CD4-positive, alpha-beta T cell (primary cell): ENCODE measurements at places on chromosomes 4 and X.
A peak's percentile ranks its signal among the peaks of the same experiment; 100 is the strongest.

DNA sequence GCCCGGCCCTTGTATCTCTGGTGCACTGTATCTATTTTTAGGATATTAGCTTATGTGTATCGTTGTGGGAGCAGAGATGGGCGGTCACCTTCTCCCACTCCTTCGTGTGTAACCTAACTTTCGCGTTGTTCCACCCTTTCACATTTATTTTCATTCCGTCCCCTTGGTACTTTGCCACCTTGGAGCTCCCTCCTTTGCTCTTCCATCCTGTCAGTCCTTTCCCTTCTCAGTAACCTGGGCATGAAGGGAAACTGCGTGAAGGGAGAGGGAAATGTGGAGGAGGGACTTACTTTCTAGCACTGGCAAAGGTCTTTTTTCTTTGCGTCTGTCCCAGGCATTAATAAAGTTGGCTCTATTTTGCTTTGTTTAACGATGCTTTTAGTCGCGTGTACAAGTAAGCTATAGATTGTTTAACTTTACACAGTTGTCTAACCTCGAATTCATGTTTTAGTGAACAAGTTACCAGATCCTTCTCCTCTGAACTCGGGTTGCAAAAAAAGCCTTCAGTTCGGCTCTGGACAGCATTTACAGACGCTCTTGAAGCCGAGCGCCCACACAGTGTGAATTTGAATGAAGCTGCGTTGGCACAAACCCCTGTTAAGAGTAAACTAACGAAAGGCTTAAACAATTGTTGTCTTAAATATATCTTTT, 3.9 kb downstream of the PCDH10 start:
- no peak for DNase-seq

- DNase-seq: no peak
These were observed 504.8 kb upstream of the BOD1L1 start for GRCh38 chr4:14132301-14132700.

DNA sequence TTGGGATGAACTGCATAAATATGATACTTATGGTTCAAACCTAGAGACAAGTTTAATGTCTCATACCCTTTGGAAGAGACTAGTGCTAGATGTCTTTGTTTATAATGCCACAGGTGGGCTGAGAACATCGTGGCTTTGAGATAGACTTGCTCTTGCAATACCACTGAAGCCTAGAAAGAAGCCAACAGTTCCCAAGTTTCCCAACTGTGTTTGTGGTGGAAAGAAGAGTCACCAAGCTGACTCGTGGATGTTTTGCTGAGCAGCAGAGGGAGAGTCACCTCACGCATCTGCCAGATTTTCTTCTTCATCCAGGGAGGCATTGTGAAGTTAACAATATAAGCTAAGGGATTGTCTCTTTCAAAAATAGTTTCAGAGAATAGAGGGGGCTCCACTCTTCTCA, 1076.2 kb downstream of the C4orf33 start:
- no peak for DNase-seq

GRCh38 chr4:137065311-137065710, 467.0 kb downstream of the PCDH18 start:
- no peak for DNase-seq

DNA sequence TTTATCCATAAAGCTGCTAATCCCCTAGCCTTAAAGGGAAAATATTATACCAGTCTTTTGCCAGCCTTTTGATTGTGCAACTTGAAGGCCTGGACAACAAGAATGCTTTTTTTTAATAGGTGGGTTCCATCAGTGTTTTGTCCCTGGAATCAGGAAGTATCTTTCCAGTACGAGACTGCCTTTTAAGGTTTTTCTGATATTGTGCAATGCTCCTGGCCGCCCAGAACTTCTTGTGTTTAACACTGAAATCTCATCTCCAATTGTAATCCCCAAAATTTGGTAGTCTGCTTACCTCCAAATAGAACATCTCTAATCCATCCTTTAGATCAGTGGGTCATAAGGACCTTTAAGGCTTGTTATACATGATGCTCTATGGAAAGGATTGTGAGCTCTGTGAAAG, 256.7 kb downstream of the NAF1 start:
- no peak for DNase-seq

DNA sequence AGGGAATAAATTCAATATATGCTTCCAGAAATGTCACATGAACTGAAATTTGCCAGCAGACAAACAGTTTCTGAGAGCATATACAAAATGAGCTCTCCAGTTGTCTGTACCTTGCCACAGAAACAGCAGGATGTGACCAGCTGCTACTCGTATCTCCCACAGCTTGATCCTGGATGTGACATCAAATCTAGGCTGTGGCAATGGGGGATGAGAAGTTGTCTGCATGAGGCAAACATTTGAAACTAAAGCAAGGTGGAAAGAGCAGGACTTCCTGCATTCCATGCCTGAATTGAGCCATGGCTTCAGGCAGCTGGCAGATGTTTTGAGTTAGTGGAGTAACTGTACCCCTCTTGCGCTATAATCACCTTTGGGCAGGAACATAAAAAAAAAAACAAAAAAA, 1724.0 kb downstream of the RPA4 start:
- DNase-seq: no peak

GRCh38 chr4:89055157-89056080, 1.6 kb downstream of the FAM13A start:
- no peak for DNase-seq

DNA sequence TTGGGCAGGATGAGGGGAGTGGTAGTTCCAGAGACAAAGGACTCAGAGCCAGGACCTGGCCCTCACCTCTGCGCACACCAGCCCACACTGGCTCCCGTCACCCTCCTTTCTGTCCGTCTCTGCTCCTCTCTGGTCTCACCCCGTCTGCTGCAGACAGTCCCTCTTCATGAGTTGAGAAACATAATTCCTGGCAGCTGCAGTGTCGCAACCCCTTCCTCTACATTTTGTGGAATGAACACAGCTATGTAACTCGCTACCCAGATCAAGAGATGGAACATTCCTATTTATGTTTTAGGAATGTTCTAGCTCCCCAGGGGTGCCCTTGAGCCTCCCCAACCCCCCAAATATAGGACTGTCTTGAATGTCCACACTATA, 59.3 kb downstream of the SHROOM2 start:
- no peak for DNase-seq

- no peak for DNase-seq
These were observed 203.0 kb upstream of the GEMIN8 start for GRCh38 chrX:14232688-14233087.

GRCh38 chrX:30806187-30806728, 82.8 kb downstream of the TAB3 start:
- DNase-seq: no peak

GRCh38 chr4:2930135-2930757, 33.0 kb downstream of the NOP14 start:
- DNase-seq: no peak

DNA sequence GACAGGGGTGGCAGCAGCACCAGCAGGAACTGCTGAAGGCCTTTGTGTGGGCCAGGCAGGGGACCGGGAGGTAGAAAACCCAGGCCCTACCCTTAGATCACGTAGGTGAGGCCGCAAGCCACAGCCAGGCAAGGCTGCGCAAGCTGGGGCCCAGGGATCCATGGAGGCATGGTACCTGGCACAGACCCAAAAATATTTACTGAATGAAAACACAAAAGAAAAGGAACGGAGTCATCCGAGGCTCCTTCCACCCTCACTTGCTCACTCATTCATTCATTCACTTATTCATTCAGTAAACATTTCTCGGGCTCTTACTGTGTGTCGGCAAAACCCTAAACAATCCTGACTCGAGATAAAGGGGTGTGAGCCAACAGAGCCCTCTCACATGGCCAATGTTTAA, 102.3 kb downstream of the BCOR start:
- DNase-seq: no peak

DNA sequence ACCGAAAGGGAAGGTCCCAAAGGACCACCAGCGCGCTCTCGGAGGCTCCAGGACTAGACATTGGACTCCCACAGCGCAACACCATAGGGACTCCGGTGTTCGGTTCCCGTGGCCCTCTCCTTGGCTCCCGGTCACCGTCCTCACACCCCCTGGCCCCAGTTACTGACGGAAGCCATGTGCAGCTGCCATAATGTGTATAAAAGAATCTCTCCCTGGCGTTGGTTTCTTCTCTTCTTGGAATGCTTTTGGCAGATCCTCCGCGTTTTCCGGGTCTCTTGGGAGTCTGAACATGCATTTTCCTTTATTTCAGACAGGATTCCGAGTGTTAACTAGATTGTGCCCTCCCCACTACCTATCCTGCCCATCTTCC, 69.8 kb downstream of the FBXO8 start:
- DNase-seq: no peak

GRCh38 chr4:54228056-54228527, 1.0 kb upstream of the PDGFRA start:
- peak; percentile 42 for DNase-seq

GRCh38 chr4:136805617-136806016, 726.7 kb downstream of the PCDH18 start:
- no peak for DNase-seq

DNA sequence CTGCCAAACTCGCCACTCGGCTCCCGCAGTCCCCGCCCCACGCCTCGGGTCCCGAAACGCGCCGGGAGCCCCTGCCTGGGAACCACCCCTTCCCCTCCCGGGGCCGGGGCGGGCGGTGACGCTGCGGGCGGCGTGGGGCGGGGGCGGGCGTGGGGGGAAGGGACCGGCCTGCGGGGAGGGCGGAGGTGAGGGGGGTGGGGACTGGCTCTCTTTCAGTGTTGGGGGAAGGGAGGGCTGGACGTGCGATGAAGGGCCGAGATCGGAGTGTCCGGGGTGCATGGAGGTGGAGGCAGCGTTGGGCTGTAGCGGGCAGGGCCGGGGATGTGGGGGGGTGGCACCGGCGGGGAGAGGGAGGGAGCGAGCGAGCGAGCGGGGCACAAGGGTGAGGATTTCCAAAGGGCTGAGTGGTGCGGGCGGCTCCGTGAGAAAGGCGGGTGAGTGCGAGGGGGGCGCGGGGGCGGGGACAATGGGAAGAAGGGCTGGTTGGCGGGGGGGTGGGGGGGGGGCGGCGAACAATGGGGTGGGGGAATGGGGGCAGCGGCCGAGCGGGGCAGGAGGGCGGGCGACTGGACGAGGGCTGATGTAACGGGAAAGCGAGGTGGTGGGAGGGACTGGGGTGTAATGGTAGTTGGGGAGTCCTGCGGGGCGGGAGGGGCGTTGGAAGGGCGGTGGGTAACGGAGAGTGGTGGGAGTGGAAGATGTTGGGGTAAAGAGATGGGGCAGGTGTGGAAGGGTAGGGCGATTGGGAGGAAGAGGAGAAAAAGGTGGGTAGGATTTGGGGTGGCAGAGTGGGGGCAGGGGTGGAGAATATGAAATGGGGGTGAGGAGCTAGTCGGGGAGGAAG, 578 bp downstream of the DCUN1D4 start:
- DNase-seq: peak; percentile 62

- DNase-seq: no peak
These were observed 129.6 kb upstream of the NUDT6 start for GRCh38 chr4:123052007-123052406.

GRCh38 chr4:186347743-186348142, 81.8 kb downstream of the F11 start:
- DNase-seq: no peak

DNA sequence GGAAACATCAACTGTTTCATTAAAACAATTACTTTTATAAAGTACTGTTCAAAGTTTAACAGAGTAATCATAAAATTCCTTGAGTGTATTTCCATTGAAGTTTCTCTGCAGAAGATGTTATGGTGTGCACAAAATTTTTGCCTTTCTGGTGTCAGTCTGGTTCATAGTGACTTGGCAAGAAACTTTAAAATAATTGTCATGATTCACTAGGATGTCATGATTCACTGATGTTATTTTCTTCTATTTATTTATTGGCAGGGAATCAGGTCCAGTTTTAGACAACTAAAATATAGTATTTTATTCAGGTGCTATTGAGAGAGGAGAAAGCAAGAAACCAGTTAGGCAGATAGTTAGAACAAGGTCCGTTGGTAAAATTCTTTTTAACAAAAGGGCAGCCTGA, 3.8 kb downstream of the UGT2A1 start:
- DNase-seq: no peak

- no peak for DNase-seq
These were observed 619.5 kb downstream of the EPHA5 start for GRCh38 chr4:65050786-65051185.

GRCh38 chr4:34720571-34720970, 1523.7 kb downstream of the ARAP2 start:
- no peak for DNase-seq

- DNase-seq: no peak
These were observed 23.2 kb upstream of the ADD1 start for GRCh38 chr4:2820216-2820982.

- no peak for DNase-seq
These were observed 3.2 kb downstream of the PDK3 start for GRCh38 chrX:24468245-24468644.

- DNase-seq: no peak
These were observed 49.7 kb downstream of the OTC start for GRCh38 chrX:38402118-38402517.

DNA sequence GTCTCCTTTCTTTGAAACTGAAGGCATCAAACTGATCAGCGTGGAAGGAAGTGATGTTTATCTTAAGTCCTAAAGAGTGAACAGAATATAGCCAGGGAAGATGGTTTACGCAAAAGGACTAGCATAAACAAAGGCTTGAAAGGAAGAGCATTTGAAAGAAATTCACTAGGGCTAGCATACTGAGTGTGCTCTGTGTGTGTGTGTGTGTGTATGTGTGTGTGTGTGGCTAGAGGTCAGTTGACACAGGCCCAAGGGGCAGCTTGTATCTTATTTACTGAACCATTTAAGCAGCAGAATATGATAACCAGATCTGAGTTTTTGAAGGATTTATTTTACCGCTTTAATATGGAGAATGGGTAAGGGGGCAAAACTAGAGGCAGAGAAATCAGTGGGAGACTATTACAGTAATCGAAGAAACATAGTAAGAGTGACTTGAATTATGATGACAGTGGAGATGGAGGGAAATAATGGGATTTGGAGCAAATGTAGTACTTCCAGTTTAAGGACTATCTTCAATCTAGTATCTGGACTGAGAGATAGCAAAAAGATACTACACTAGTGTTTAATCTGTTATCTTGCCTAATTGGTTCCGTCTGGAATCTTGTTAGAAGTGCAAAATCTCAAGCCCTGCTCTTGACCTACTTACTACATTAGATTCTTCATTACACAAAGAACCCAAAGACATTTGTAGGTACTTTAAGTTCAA, 36.9 kb downstream of the CEP44 start:
- no peak for DNase-seq

DNA sequence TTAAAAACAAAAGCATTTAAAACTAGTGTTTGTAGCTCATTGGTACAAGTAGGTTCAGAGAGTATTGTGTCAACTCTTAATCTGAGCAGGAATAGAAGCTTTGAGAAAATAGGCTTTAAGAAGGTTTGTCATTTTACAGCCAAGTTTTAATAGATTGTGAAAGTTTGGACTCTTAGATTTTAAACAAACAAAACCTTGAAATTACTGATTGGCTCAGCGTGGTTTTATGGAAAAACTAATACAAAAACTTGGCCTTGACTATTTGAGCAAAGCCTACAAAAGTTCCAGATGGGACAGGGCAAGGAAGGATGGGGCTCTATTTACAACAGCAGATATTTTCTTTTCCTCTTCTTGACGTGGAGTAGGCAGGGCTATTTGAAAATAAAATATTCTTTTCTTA, 16.5 kb downstream of the ZFX start:
- DNase-seq: no peak

- no peak for DNase-seq
These were observed 54.8 kb downstream of the ZFX start for GRCh38 chrX:24204331-24204730.

GRCh38 chrX:109399831-109400230, 82.1 kb downstream of the GUCY2F start:
- DNase-seq: no peak
